ENCODE measurements at places on chromosomes 13 and 19. TPM values are rescaled to one million over a fixed set of nuclear protein-coding genes. Genes with fewer than 3 reads are reported as not detected.

DNA sequence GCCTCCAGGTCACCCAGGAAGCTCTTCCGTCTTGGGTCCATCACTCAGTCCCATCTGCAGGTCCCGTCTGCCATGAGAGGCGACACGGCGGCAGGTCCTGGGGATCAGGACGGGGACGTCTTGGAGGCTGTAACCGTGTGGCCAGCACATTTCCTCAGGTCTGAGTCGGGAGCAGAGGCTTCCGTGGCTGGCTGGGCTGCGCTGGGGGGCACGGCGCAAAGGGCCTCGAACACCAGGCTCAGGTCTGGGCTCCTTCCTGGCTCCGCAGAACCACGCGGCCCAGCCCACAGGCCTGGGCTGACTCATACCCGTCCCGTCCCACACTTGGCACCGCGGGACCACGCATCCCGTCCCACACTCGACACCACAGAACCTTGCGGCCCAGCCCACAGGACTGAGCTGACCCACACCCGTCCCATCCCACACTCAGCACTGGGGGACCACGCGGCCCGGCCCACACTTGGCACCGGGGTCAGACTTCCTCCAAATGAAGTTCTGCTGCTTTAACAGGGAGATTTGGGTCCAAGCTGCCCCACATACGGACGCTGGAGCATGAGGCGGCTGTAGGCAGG is 30.2 kb downstream of the SBNO2 start:
- H3K4me3 ChIP-seq: no peak overlapping the region
- no peaks in the 10 kb centered on the region for H3K27me3 ChIP-seq
- no peaks in the 10 kb centered on the region for H3K4me1 ChIP-seq
- no peak for DNase-seq
- H3K36me3 ChIP-seq: peaks cover 24% of the 10 kb centered on the region

- H3K4me3 ChIP-seq: no peak overlapping the region
- DNase-seq: no peak
- H3K27me3 ChIP-seq: no peaks in the 10 kb centered on the region
- peaks cover 35% of the 10 kb centered on the region for H3K4me1 ChIP-seq
- H3K27ac ChIP-seq: no peak overlapping the region
Observed at GRCh38 chr19:19446655-19447437, 41.4 kb downstream of the GATAD2A start.

DNA sequence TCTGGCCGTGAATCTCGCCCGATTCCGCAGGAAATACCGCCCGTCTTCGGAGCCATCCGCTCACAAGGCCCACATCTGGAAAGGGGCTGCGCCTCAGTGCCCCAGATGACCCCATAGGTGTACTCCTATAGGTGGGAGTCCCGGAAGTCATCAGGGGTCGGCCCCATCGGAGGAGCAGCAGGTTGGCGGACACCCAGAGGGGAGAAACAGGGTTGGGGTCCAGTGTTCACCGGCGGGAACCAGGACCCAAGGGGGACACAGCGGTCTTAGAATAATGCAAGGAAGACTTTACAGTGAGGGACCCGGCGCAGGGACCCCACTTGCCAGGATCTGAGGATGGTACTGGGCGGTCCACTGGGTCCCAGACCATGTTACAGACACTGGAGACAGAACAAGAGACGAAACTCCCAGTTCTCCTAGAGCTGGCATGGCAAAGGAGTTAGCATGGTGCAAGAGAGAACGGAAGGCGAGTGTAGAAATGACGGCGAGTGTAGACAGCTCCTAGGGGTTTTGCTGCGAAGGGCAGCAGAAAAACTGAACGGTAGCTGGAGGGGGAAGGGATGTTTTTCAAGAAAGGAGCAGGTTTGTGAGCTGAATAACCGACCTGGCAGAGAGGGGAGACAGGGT is 4.2 kb upstream of the RGL3 start:
- no peak for DNase-seq
- H3K27ac ChIP-seq: no peak overlapping the region
- H3K27me3 ChIP-seq: peaks cover 13% of the 10 kb centered on the region
- no peak overlapping the region for H3K4me3 ChIP-seq

DNA sequence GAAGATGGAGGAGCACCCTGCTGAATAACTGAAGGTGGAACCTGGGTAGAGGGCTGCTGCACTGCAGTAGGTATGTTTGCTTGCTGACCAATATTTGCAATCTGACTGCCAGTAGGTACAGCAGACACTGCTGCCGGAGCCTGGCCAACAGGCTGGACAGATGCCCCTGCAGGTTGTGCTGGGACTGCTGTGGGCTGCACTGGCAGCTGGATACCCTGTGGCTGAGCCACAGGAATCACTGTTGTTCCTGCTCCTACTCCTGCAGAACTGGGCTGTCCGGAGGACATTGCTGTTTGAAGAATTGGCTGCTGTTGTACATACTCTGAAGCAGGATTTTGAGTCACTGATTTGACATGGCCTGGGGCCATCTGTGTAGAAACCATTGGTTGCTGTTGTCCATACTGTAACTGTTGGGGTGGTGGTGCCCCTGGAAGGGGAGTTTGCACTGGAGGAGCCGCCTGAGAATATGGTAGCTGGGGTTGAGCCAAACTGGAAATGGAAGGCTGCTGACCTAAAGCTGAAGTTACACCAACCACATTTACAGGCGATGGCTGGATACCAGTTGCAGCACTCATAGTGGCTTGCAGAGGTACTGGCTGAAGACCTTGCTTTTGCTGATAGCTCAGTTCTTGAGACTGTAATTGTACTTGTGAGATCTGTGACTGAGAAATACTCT is 2.2 kb downstream of the TSC22D1 start:
- no peak for DNase-seq
- H3K4me1 ChIP-seq: peaks cover 70% of the 10 kb centered on the region
- H3K27me3 ChIP-seq: no peaks in the 10 kb centered on the region
- no peak overlapping the region for H3K27ac ChIP-seq

The NAPSA gene
- not detected for total RNA-seq

The KLK3 gene
- not detected for total RNA-seq

The COX7A1 gene
- 41.0 TPM for total RNA-seq

All from thoracic aorta (tissue), 2 donors.